Activated CD8-positive, alpha-beta T cell treated with anti-CD3 and anti-CD28 coated beads for 36 hours (primary cell): ENCODE measurements at places on chromosomes 4 and X.

DNA sequence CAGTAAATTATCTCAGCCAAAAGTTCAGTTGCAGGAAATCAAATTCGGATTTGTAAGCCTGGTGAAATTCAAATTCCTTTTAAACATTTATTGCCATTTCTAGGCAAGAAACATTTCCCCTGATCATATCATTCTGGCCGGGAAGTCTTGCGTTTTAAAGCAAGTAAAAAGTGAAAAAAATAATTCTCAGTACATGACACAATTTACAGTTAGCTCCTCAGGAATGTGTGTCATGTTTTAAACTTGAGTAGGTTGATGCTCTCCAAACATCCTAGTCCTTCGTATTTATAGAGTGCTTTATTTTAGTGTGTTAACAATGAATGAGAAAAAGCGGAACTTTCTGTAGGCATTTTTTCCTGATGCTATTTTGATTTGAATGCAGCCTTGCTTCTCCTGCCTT, 158.3 kb upstream of the SCML1 start:
- H3K27ac ChIP-seq = no peak overlapping the region
- H3K4me1 ChIP-seq = no peaks in the 10 kb centered on the region
- H3K36me3 ChIP-seq = no peaks in the 10 kb centered on the region
- peaks cover 9% of the 10 kb centered on the region for H3K27me3 ChIP-seq
- DNase-seq = no peak

DNA sequence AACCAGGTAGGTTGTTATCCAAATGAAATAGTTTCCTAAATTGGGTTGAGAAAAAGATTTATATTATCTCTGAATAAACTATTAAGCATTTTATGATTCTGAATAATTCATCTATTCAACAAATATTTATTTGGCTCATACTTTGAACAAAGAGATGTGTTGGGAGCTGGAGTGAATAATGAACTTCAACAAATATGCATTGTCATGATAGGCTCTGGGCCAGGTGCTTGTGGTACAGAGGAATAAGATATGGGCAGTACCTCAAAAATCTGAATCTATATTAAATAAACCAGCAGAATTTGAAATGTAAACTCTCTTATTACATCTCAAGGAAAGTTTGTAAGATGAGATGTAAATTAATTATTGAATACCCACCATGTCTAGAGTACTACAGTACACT, 75.7 kb upstream of the DCLK2 start:
- H3K4me3 ChIP-seq = no peak overlapping the region
- no peaks in the 10 kb centered on the region for H3K4me1 ChIP-seq
- peaks cover 10% of the 10 kb centered on the region for H3K27me3 ChIP-seq
- H3K27ac ChIP-seq = no peak overlapping the region
- DNase-seq = no peak

DNA sequence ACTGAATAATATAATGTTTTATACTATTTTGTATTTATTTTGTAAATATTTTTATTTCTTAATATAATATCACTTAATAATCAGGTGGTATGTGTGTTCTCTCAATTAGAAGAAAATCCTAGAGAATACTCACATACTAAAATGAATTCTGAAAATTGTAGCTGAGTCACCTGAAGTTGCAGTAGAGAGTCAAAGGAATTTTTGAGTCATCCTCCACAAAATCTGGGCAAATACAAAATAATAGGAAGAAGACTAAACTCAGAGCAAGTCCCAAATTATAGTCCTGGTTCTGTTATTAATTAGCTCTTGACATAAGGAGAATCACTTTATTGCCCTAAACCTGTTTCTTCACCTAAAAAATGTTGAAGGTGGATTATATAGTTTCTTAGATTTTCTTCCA, 57.8 kb downstream of the SPATA4 start:
- H3K27me3 ChIP-seq = peaks cover 1% of the 10 kb centered on the region
- DNase-seq = no peak
- H3K36me3 ChIP-seq = no peaks in the 10 kb centered on the region
- no peak overlapping the region for H3K27ac ChIP-seq
- no peaks in the 10 kb centered on the region for H3K4me1 ChIP-seq
- H3K4me3 ChIP-seq = no peak overlapping the region

DNA sequence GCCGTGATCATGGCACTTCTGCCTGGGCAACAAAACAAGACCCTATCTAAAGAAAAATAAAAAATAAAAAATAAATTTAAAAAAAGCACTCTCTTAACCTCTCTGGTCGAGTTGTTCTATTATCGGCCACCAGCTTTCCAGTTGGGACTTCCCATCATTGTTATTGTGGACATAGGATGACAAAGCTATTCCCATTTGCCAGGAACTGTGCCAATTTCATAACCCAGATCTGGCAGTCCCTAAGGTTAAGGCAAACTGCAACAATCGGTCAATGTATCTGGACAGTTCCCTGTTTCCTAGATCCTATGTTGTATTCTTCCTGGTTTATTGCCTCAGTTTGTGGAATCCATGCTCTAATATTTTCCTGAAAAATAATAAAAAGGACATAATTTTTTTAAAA, 17.8 kb upstream of the ANXA5 start:
- no peak overlapping the region for H3K27ac ChIP-seq
- DNase-seq = no peak
- no peaks in the 10 kb centered on the region for H3K36me3 ChIP-seq
- H3K4me3 ChIP-seq = no peak overlapping the region
- H3K4me1 ChIP-seq = peaks cover 12% of the 10 kb centered on the region
- H3K27me3 ChIP-seq = peaks cover 40% of the 10 kb centered on the region

GRCh38 chr4:14343961-14344360, 658.3 kb upstream of the CPEB2 start:
- DNase-seq = no peak
- peaks cover 7% of the 10 kb centered on the region for H3K27me3 ChIP-seq
- H3K4me3 ChIP-seq = no peak overlapping the region
- no peaks in the 10 kb centered on the region for H3K36me3 ChIP-seq
